ENCODE measurements at places on chromosomes 4 and X.

GRCh38 chr4:38943343-38943742 lies 75.7 kb downstream of the FAM114A1 start:
- peak; percentile 55 for DNase-seq

DNA sequence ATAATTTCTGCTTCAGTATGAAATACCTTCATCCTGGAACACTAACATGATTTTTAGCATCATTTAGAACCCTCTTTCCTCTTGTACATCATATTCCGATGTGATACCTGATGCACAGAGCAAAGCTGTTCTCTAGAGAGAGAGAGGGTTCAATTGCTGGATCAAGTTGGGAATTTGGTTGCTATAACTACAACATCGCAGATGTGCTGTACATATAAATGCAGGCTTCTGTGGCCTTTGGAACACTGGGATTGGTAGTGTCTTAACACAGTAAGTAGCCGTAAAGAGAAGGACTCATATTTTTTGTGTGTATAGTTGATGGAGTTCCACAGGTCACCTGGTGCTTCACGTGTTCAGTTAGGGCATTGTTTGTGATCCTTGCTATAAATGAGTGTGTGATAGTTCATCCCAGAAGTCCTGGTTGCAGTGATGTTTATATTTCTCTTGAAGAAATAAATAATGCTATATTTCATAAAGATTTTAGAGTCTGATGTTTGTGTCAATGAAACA lies 119.2 kb downstream of the RAPGEF2 start:
- DNase-seq: no peak

- DNase-seq: no peak
These were observed 74.9 kb downstream of the MAB21L2 start for GRCh38 chr4:150656891-150657290.

- no peak for DNase-seq
These were observed at the start of gene ANK2 for GRCh38 chr4:113049421-113050370. TSS of gene ANK2 (plus strand) at chr4:113049653. CDS start at chr4:113049729, 76 bp downstream.

- DNase-seq: no peak
These were observed 227.2 kb downstream of the KCTD8 start for GRCh38 chr4:44221407-44221806.

DNA sequence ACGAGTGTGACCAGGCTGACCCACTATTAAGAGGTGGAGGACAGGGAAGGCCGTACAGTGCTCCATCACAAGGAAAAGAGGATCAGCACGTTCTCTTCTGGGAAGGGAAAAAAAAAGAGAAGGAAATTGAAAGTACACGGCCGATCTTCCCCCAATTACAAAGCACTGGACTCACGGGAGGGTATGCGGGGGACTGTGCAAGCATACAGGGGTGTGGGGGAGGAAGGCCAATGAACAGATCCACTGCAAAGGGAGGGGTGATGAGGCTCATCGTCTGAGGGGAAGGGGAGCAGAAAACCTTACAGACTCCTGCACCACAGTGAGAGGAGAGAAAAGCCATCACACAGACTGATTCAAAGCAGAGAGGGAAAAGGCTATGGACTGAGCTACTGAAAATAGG lies 1.1 kb downstream of the ELK1 start:
- no peak for DNase-seq

Measured in mucosa of descending colon (tissue), 3 donors.